Stimulated activated CD4-positive, alpha-beta T cell treated with anti-CD3 and anti-CD28 coated beads, Interleukin-4, amount 100 ng/mL, for 4 hours (primary cell): ENCODE measurements at places on chromosomes 11 and 22.
A peak's percentile ranks its signal among the peaks of the same experiment; 100 is the strongest.

GRCh38 chr11:1042626-1043562, 6.4 kb upstream of the MUC6 start:
- DNase-seq, result no peak

- no peak for DNase-seq
Measured at GRCh38 chr11:112723676-112724495, 237.3 kb upstream of the NCAM1 start.

DNA sequence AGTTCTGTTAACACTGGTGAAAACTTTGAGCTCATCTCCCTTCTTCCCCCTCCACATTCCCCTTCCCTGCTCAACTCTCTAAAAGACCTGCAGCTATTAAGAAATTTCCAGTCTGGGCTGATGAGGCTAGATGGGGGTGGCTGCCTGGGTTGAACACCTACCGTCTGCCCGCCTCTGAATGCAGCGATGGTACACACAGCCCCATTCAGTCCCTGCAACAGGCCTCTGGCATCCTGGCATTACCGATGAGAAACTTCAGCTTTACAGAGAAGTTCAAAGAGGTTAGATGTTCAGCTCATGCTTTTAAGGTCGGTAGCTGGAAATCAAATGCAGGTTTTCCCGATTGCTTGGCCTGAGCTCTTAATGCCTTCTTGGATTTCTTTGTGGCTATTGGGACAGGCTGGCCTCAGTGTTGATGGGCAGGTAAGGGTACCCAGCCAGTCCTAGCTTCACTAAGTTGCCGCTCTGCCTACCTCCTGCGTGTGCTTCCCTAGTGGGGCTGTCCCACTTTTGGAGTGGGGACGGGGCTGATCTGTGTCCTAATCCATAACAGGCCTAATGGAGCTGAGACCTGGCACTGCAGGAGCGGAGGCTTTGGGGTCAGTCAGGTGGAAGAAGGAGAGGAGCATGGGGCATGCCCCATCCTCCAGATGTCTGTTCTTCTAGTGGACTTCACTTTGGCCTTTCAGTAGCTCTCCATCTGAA, 49.1 kb downstream of the ZBTB16 start:
- no peak for DNase-seq

DNA sequence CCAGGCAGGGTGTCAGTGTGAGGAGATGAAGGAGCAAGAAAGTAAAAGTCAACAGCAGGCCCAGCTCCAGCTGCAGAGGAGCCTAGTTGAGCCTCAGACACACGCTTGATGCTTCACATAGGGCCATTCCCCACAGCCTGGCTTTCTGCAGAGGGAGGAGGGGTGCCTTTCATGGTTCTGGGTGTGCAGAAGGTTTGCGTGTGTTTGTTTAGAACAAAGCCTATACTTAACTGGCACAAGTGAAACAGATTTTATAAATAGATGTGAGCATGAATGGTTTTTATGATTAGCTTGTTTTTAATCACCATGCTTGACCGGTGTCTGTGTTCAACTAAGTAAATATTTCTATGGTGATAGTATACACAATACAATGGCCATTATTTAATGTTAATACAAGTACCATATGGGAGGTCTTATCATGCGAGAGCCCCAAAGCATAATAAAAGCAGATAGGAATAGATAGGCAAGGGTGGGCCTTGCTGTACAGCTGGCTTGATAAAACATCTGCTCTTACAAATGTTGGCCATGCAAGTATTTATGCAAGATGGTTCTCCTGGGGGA, 290.2 kb downstream of the ETS1 start:
- DNase-seq, result no peak

DNA sequence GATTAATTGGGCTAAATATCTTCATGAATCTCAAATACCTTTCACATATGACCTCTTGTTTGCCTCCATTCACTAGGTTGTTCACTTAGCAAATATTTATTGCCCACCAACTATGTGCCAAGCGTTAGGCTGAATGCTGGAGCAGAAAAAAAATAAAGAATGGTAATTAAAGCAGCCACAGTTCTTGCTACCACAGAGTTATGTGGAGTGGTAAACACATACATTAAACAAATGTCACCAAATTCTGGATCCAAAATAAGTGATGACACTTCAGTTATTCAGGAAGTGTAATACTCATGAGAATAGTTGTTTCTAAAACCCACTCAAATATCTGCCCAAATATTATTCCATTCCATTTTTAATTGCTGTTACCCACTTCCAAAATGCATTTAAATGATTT, 128.4 kb downstream of the GRIA4 start:
- DNase-seq, result no peak

DNA sequence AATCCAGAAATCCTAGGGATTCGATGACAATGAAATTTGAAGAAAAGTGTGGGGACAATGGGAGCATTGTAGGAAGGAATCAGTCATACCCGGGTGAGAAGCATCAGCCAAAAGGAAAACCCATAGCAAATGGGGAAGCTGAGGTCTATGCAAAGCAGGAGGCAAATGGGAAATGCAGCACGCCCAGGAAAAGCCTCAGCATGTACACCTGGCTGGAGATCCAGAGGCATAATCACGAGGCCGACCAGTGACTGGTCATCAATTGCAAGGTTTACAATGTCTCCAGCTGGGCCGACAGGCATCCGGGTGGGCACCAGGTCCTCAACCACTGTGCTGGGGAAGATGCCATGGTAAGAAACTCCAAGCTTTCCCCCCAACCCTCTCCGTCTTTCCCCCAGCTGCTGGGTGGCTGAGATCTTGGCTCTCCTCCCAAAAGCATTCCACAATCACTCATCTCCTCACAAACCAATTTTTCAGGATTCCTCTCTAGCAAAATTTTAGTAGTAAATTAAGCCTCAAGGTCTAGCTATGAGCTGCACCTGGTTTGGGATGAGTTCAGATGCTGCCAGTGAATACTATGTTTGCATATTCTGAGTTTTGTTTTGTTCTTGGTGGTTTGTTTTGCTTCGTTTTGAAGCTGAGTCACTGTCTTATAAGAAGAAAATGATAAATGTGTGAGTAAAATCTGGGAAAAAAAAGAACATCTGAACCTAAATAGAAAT, 98.0 kb upstream of the OR5AK2 start:
- DNase-seq, result no peak

DNA sequence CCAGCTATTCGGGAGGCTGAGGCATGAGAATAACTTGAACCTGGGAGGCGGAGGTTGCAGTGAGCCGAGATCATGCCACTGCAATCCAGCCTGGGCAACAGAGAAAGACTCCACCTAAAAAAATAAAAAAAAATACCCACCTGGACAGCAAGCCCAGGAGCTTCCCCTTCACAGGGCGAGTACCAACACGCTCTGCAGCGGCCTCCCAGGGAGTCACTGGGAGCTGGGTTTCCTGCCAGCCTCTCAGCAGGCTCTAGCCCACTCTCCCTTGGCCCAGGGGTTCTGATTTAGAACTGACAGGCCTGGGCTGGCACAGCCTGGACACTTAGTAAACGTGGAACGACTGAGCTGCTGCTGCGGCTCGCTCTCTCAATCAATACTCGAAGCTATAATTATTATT, 2.0 kb upstream of the CABP7 start:
- DNase-seq, result no peak

- DNase-seq, result no peak
Measured at GRCh38 chr11:120244476-120245365, 4.8 kb downstream of the POU2F3 start.

DNA sequence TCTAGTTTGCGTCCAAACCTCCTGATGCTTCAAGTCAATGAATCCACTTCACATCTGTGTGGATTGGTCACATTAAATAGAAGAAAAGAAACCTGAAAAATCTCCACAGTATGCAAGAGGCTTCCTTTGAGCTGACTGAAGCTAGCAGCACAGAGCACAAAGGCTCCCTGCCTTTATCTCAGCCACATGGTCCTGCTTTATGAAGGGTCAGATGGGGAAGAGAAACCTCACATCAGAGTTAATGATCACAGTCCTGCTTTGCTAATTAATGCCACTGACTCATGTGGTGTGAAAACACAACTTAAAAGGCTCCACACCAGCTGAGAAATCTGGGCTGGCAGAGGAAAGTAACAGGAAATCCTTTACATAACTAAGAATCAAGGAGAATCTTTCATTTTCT, 1291.0 kb downstream of the LRRC4C start:
- no peak for DNase-seq

- no peak for DNase-seq
Measured at GRCh38 chr11:87428266-87428665, 390.5 kb downstream of the TMEM135 start.

DNA sequence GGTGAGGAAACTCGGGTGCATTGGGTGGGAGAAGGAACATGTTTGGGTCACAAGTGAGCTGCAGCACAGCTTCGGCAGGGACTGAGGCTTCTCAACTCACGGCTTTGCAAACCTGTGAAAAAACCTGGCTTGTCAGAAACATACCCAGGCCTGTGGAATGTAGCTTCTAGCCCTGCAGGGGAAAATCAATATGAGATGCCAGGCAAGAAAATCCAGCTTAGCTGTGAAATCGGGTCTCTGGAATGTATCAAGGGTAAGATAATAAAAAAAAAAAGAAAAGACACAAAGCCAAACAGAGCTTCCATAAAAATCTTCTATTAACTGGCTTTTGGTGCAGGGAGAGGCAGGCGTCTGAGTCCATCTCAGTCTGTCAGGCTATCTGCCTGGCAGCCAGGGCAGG, 28.5 kb downstream of the UQCR10 start:
- no peak for DNase-seq

GRCh38 chr11:79054636-79055035, 386.2 kb downstream of the TENM4 start:
- DNase-seq, result no peak

- no peak for DNase-seq
Measured at GRCh38 chr11:111297696-111298095, 650 bp upstream of the POU2AF3 start.

DNA sequence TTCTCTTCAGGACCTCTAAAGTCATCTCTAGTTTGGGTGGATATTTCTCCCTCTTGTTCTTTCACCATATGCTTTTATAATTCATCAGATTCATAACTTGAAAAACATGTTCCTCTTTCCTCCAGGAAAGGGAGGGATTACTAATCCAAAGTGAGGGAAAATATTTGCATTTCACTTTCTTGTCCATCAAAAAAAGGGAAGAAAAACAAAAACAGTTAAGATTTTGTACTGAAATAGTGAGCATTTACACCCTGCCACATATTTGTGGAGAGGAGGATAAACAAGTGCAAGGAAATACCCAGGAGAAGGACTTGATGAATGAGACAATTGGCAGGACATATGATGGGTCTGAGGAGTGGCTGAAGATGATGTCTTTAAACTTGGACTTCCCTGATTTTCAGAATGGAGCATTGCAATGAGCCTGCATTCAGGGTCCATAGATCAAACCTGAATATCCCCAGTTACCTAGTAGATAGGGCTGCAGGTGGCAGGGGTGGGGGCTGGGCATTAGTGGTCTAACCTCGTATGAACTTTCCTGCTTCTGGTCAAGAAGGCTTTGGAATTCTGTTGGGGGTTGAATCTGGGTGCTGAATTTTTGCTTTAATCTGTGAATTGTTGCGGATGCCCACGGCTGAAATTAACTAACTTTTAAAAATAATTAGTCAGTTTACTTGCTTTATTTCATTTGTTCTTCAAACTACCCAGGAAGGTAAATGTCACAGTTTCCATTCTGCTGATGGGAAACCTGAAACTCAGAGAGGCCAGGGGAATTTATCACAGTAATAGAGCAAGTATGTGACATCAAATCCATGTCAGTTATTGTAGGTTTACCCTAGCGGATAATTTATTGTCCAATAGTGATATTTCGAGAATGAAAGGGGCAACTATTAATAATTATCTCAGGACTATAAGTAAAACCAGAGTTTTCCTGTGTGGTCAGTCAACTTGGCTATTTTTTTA, 36.9 kb upstream of the TMEM123 start:
- no peak for DNase-seq

DNA sequence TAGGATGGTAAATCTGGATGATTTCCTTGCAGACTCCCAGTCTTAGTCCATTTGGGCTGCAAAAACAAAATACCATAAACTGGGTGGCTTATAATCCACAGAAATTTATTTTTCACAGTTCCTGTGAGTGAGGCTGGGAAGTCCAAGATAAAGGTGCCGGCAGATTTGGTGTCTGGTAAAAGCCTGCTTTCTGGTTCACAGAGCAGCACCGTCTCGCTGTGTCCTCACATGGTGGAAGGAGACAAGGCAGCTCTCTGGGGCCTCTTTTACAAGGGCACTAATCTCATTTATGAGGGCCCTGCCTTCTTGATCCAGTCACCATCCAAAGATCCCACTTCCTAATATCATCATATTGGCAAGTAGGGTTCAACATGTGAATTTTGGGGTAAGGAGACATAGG, 8.9 kb downstream of the USP47 start:
- no peak for DNase-seq

GRCh38 chr11:94623120-94623735, 56.1 kb downstream of the PIWIL4 start:
- DNase-seq, result peak; percentile 19

- no peak for DNase-seq
Measured at GRCh38 chr11:107713009-107713408, 1.2 kb upstream of the SLN start.

DNA sequence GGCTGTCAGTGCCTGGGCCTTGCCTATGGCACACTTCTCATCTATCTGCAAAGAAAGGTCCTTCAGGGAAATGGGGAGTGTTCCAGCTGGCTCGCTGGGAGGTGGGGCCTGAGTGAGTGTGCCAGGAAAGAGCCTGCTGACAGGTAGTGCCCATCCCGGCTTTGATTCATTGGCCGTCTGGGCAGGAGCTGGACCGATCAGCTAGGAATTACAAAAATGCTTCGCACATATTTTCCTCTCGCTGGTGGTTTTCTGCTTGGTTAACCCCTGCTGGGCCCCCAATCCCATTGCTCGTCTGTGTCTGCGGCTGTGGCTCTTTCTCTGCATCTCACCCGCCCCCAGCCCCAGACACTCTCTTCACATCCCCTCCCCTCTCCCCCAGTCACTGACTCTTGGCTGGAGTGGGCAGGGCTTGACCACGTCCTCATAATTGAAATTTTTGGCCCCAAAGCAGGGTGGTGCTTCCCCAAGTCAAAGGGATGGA, 10.8 kb downstream of the LIF start:
- DNase-seq, result no peak

GRCh38 chr22:32079130-32080089, 36.3 kb downstream of the SLC5A1 start:
- no peak for DNase-seq

DNA sequence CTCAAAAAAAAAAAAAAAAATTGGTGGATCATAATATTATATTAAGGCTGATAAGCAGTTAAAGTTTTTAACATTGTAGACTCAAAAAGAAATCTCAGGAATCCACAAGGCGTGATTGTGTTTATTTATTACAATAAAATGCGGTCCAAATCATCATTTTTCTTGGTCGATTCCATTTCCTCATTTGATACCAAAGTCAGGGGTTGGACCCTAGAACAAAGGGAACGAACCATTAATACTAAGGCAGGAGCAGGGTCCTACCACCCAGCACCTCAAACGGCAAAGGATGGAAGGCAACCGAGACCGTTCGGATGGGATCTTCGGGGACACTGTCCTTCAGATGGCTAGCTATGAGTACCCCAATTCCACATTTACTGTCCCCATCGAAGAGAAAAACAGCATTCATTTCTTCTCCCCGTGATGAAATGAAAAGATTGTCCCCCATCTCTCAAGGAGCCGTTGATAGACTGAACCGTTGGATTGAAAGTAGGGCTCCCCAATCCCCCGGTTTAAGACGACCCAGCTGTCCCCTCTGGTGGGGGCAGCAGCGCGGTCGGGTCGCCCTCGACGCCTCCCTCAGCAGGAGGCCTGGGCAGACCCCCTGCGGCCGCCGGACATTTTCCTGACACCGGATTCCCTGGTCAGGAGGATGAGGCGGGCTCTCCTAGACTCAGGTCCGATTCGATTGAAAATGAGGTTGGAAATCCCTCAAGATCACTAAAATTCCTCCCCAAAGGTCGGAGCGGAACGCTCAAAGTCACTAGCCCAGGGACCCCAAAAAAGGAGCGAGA, 607 bp downstream of the DMC1 start:
- peak; percentile 0 for DNase-seq

- no peak for DNase-seq
Measured at GRCh38 chr11:46889251-46889650, 29.1 kb downstream of the LRP4 start.
